IPS DF 19.7 (cell line): ENCODE measurements at places on chromosomes 4 and X.

DNA sequence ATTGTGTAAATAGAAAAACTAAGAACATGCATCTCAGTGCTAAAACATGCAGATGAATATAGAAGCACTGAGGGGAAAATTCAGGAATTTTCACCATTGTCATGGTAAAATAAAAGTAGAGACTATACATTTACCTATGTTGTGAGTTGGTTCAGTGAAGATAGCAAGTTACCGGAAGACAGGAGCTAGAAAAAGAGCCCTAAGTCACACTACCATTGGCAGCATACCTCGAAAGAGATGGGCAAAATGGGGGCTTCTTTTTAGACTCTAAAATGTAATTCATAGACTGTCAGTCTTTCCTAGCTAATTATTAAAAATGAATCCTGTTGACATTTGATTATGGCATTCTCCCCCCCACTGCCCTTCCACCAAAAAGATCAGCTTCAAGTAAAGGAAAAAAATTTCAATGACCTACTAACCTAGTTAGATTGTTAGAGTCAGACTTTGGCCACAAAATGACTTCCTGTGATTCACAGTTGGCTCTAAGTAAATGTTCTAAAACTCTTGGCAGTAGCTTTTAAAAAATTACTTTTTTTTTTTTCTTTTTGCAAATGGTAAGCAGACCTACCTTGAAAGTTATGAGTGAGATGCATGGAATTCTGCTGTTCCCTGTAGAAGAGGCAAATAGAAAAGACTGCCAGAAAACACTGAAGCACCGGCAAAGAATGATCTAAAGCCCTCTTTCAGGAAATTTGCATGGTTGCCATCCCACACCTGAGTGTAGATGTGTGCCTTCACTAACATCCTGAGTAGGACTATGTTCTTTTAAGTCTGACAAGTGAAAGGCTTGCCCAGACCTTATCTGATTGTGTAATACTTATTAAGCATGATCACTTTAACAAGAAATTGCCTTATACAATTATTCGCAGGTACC, 26.4 kb upstream of the ARSJ start:
- DNase-seq = no peak

- no peak for DNase-seq
Measured at GRCh38 chr4:96193061-96193460, 353.2 kb downstream of the PDHA2 start.

DNA sequence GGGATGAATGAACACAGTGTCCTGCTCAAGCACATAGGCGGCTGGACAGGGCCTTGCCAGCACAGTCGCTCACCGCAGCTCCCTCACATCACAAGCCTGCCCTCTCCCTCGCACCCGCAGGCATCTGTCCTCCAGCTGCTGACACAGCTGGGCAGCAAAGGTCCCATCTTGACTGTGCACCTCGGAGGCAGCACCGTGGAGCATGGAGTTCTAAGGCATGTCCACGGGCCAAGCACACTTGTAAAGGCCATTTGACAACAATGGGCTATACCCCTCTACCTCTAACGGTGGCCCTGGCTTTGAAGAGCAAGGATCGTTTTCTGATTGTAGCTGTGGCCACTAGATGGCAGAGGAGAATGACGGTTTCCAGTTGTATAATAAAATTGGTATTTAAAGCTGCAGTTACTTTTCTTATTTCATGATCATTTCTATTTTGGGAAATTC, 53.8 kb downstream of the APLN start:
- no peak for DNase-seq

- no peak for DNase-seq
Measured at GRCh38 chr4:20026456-20026855, 225.2 kb upstream of the SLIT2 start.

DNA sequence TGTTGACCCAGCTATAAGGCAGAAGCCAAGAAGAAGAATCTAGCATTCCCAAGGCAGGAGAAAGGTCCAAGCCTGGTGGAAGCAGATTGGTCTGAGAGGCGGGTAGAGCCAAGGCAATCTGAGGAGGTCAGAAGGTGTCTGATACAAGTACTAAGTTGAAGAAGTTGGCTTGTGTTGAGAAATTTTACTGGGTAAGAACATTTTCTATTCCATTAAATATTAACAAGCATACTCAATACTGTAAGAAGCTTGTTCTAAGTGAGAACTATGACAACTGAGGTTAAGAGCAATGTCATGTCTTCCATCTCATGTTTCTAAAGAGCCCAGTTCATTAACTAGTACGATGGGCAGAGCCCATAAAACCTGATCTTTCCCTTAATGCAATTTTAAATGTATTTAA, 75.0 kb downstream of the FAM13A start:
- no peak for DNase-seq

GRCh38 chrX:69524781-69525363, 20.7 kb downstream of the NALF2 start:
- no peak for DNase-seq

DNA sequence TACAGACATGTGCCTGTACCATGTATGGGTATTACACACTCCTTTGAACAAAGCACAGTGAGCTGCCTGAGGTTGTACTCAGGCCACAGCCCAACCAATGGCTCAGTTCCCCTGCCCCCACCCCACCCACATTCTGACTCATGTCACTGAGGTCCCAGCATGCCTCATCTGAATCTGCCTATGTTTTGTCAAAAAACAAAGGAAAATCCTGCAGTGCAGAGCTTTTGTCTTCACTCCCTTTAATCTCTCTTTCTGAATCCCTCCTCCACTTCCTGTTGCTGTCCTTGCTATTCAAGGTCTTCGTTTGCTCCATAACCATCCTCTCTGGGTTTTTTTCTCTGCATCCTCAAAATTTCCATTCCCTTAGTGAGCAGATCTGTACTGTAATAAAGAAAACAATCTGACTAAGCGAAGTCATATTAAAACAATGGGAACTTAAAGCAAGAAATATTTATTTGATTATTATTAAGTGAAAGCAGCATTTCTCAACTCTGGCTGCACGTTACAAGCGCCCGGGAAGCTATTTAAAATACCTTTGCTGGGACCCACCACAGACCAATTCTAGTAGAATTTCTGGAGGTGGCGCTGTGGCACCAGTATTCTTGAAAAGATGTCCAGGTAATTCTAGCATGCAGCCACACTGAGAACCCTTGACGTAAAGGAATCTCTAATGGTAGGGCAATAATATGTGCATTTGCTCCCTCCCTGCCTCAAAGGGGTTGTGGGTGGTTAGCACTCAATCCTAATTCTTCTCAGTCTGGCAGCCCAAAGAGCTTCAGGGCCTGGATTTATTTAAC, 8.7 kb downstream of the GUCY2F start:
- no peak for DNase-seq

DNA sequence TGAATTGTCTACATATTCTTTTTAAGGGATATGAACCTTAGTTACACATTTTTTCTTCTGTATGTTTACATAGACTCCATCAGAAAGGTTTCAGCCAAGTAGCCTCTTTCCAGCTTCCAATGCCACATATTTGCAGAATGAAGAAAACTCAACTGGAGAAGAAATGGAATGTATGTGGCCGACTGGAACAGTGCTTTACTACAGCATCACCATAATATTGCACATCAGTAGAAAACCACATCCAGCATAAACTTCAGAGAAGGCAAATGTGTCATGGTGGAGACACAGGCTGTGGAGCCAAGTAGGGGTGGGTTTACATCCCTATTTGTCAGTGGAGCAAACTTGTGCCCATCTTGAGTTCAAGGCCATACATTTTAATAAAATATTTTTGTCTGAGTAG, 204.8 kb upstream of the LDB2 start:
- no peak for DNase-seq

DNA sequence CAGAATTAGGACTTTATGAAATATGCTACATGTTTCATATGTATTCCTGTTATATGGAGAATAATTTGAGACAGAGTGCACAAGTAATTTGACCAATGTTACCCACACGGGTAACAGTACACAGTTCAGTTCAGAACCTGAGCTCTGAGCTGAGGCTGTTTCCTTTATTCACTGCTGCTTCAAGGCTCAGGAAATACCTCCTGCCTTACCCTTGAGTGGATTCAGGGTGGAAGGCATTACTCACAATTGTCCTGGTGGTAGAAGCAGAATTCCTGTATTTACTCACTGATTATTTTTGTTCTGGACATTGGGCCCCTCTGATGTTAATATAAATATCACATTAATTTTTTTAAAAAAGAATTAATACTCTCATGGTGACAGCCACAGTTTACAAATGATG, 73.5 kb upstream of the CAMK2D start:
- DNase-seq = no peak

DNA sequence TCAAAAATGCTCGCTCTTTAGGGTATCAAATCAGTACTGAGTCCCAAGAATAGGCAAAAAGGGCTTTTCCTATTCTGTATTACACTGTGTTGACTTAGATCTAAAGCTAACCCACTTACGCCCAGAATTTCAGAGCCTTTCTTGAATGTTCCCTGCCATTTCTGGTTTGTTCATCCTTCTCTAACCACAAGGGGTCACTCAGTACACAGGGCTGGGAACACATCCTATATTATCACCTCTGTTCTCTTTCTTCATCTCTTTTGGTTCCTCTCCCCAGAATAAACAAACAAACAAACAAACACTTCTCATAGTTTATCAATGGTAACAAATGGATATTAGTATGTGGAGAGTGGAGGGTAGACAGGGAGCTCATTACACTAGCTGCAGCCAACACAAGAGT, 25.5 kb upstream of the MORC4 start:
- DNase-seq = peak; percentile 0

DNA sequence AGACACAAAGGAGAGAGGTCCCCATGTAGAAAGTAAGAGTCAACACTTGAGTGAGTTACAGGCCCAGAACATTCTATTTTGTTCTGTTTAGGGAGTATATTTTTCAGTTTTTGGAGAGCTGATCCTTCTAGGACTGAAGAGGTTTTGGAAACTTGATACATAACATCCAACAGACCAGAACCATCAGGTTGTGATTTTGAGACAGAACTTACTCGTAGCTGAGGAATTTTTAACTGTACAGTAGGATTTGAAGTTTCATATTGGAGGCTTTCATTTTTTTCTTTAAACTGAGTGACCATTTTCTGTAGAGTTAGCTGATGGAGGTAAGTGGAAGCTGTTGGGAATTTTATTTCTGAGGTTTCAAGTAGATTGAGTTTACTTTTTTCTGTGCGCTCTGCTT, 73.3 kb downstream of the NCAPG start:
- no peak for DNase-seq
